ENCODE measurements at places on chromosomes 2 and 18.

- peak; percentile 44 for DNase-seq
Measured at GRCh38 chr2:71154798-71155197, 24.4 kb downstream of the MPHOSPH10 start.

DNA sequence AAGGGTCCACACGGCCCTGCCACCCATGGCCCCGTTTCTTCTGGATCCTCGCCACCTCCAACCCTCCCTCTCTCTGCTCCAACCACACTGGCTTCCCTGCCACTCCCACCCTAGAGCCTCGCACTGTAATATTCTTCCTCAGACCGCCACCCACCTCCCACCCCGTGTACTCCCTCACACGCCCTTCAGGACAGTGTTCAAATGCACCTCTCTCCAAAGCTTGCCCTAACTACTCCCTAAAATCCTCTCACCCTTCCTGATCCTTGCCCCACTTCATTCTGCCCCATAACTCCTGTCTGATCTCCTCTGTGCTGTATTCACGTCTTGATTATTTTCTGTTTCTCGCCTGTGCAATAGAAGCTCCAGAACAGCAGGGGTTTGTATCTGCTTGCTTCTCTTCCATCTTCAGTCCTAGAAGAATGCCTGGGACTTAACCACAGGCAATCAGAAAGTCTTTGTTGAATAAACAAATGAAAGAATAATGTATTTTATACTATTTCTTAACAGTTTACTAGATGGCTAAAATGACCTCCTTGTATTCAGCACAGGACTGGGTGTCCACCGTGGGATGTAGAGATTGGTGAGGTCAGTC lies 25.5 kb downstream of the EPB41L3 start:
- DNase-seq, result no peak

- DNase-seq, result no peak
Measured at GRCh38 chr2:126700677-126701076, 44.7 kb downstream of the GYPC start.

GRCh38 chr2:179818546-179818945 lies 42.9 kb downstream of the ZNF385B start:
- DNase-seq, result peak; percentile 4

- no peak for DNase-seq
Measured at GRCh38 chr18:57287766-57288165, 64.6 kb upstream of the ST8SIA3 start.

GRCh38 chr2:25090801-25091200 lies 48.9 kb downstream of the EFR3B start:
- DNase-seq, result no peak

GRCh38 chr2:115163572-115163971 lies 721.1 kb downstream of the DPP10 start:
- no peak for DNase-seq

GRCh38 chr2:46376586-46376985 lies 79.4 kb downstream of the EPAS1 start:
- no peak for DNase-seq

- DNase-seq, result no peak
Measured at GRCh38 chr2:6627316-6627715, 238.4 kb downstream of the CMPK2 start.
